ENCODE measurements at places on chromosomes 6 and 20. TPM values are rescaled to one million over a fixed set of nuclear protein-coding genes. Genes with fewer than 3 reads are reported as not detected.

Gene CAGE1
- not detected for total RNA-seq

Gene TMC2
- not detected for total RNA-seq

Gene HLA-G
- total RNA-seq, result not detected

Gene MYB
- total RNA-seq, result 2.5 TPM

Gene THEMIS
- total RNA-seq, result 5.6 TPM

Gene LY6G6C
- not detected for total RNA-seq

Gene PNLDC1
- not detected for total RNA-seq

Gene GSTA1
- total RNA-seq, result 1.7 TPM

Gene ZNF311
- total RNA-seq, result 0.25 TPM

Gene GPR63
- total RNA-seq, result 2.5 TPM

Gene ZNF341
- 4.2 TPM for total RNA-seq

Data from vagina (tissue), 2 donors.